T-helper 2 cell treated with Interferon-gamma antibody and Interleukin-4, amounts not matched to agents 5 μg/mL and 100 μg/mL, for 36 hours (primary cell): ENCODE measurements at places on chromosomes 4 and X.

- no peak for DNase-seq
Measured at GRCh38 chr4:94743838-94744237, 13.9 kb upstream of the BMPR1B start.

DNA sequence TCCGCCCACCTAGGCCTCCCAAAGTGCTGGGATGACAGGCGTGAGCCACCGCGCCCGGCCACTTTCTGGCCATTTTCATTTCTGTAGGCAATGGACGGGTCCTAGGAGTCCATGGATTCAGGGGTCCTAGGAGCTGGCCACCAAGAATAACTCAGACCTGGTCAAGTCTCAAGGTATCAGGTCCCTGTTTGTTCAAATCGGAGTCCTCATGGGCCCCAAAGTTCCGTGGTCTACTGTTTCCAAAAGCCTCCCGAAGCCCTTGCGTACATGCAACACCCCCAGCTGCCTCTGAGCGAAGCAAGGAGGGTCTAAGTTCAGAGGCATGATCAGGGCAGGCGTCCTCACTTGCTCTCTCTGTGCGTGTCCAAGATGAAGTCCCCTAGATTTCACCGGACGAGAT lies 30.1 kb downstream of the P2RY8 start:
- no peak for DNase-seq

DNA sequence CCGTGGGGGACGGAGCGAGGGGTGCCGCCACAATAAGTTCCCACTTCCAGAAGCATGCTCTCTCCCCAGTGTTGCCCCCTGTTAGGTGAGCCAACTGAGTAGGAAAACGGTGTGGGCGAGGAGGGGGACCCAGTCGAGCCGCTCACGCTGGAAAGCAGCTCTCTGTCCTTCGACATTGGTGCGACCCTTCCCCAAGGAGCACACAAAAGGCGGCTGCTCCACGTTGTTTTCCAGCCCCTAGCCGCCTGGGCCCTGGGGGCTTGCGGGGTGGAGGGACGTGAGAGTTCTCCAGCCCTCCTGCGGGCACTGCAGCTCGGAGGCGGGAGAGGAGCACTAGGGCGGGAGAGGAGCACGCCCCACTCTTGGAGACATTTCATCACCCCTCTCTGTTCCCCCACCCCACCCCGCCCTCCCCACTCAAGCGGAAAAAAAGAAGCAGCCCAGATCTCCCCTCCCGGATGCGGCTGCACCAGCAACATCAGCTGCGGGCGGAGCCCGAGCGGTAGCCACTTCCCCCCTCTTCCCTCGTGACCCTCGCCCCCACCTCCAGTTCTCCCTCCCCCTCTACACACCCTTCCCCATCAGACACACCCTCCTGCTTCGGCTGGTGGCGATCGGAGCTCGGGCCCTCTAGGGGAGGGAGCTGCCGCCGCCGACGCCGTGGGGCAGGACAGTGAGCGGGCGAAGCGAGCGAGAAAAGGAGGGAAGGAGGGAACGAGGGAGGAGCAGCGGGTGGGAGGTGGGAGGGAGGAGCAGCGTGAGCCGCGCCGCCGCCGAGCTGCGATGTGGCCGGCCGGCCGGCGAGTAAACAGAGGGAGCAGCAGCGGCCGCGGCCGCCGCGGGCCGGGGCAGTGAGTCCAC lies at the start of gene DOCK11:
TSS of gene DOCK11 (plus strand) at position 755 of the 861 bp plus-strand sequence. CDS start 157 bp downstream, outside the sequence.
- DNase-seq, result peak; percentile 77

GRCh38 chr4:120263618-120264017 lies 197.0 kb upstream of the MAD2L1 start:
- DNase-seq, result no peak

DNA sequence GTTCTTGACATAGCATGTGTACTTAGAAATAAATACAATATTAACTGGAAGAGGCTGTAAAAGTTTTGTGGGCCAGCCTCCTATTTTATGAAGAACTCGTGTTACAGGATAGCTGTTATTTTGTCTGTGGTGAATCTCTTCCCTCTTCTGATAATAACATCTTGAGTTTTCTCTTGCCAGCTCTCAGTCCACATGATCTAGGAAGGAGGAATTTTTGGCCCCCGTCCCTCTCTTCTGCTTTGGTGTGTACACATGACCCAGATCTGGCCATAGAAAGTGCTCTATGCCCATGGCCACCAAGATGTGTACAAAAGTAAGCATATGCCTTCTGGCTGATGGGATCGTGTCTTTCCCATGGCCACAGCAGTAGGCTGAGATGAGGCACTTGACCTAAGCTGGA lies 108.0 kb upstream of the LEF1 start:
- no peak for DNase-seq

DNA sequence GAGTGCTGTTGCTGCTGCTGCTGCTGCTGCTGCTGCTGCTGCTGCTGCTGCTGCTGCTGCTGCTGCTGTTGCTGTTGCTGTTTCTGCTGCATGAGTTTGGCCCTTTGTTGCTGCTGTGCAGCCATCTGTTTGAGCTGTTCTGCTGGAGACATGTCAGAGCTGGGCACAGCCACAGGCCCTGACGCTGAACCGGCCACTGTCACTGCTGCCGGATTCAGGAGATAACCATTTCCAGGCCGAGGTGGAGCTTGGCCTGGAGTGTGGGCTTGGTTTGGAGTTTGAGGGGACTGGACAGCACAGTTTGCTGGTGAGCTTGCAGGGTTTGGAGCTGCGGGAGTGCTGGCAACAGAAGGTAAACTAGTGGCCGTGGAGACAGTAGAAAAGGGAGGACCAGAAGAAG lies 224.3 kb downstream of the MGST2 start:
- DNase-seq, result no peak

- DNase-seq, result no peak
Measured at GRCh38 chr4:125703443-125703842, 388.7 kb downstream of the FAT4 start.

DNA sequence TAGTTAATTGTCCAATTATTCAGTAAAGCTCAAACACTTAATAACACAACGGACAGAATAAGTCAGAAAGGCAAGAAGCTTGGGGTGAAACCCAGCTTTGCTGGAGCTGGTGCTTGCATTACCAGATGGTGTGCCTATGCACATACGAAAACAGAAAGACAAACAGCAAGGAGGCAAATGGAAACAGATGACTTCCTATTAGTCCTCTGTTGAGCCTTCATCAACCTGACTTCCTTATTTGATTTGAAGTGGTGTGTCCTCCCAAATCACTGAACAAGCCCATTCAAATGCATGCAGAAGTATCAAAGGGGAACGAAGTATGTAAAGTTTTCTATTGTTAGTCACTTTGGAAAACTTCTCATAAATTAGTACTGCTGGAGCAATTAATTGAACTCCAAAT lies 166.2 kb downstream of the ATP10D start:
- no peak for DNase-seq

DNA sequence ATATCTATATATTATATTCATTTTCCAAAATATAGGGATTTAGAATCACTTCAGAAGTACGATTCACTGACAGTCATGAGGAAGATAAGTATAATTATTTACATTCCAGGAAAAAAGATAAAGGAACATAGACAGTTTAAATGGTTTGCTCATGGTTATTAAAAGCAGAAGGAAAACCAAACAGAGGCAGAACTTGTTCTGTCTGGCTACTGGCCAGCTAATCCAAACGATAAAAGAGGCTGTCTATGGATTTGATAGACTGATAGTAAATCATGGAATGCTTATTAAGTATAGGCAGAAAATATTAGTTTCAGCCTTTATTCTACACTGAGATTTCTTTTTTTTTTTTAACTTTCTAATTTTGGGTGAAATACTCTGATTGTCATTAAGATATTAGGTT lies 50.2 kb downstream of the RPGR start:
- DNase-seq, result no peak

DNA sequence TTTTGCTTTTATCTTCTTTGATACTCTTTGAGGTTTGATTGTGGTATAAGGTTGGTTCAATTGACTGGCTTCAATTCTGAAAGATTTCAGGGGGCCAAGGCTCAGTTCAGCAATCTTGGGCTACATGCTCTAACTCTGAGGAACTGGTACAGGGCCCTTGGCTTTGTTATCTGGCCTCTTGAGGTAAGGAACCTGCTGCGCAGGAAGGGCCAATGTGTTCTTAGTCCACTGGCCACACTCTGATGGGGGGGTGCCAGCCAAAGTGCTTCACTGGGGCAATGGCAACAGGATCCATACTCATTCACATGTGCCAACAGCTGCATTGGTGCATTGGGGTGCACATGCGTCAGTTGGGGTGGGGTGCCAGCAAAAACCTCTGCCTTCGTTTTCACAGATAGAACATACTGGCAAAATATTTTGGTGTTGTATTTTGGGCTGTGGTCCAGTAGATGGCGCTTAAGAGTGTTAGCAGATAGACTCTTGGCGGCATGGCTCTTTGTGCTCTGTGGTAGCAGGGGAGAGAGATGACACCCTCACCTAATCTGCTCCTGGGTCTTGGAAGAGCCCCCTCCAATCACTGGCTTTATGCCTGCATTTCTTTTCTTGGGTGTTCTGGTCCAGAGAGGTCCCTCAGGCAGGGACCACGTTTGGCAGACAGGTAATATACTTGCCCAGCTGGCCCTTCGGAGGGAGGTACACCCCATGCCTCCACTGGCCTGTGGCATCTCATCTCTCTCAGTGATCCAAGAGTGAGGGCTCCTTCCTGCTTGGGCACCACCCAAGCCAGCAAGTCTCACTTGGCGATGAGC lies 42.9 kb downstream of the NDST3 start:
- peak; percentile 8 for DNase-seq

- no peak for DNase-seq
Measured at GRCh38 chrX:26580021-26580420, 364.1 kb downstream of the MAGEB5 start.

GRCh38 chrX:13649838-13650237 lies 3.1 kb upstream of the TCEANC start:
- no peak for DNase-seq

- DNase-seq, result no peak
Measured at GRCh38 chr4:87589531-87589930, 18.8 kb upstream of the DSPP start.

GRCh38 chr4:48167538-48168263 lies 33.7 kb upstream of the TXK start:
- no peak for DNase-seq

DNA sequence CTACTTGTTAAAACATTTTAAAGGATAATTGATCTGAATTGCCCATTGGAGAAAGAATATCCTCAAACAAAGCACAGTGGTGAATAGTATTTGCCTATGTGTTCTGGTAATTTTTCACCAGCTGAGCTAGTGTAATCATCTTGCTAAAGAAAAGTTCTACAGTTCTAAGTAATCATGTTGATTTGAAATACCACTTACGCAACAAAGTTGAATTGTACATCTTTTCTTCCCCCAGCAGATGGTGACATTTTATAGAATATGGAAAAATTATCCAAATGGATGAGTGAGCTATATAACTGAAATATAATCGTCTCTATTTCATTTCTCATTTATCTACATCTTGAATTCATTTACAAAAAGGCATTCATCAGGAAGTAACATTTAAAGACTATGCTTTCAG lies 9.7 kb upstream of the ZNF674 start:
- no peak for DNase-seq

GRCh38 chr4:176261481-176261880 lies 7.5 kb downstream of the ASB5 start:
- DNase-seq, result no peak

- DNase-seq, result no peak
Measured at GRCh38 chr4:127250577-127250976, 382.2 kb upstream of the INTU start.

- DNase-seq, result no peak
Measured at GRCh38 chrX:133290076-133290475, 71.9 kb upstream of the TFDP3 start.

DNA sequence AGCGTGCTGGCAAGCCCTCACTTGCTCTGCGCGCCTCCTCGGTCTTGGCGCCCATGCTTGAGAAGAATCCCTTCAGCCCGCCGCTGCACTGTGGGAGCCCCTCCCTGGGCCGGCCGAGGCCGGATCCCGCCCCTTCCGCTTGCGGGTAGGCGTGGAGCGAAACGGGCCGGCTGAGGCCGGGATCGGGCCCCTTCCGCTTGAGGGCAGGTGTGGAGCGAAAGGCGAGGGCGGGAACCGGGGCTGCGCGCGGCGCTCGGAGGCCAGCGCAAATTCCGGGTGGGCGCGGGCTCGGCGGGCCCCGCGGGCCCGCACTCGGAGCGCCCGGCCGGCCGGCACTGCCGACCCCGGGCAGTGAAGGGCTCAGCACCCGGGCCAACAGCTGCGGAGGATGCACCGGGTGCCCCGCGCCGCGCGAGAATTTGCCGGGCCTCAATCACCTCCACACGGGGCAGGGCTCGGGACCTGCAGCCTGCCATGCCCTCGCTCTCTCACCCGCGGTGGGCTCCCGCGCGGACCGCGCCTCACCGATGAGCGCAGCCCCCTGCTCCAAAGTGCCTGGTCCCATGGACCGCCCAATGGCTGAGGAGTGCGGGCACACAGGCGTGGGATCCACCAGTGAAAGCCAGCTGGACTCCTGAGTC lies 58.1 kb upstream of the GBA3 start:
- DNase-seq, result no peak

GRCh38 chr4:108359130-108359985 lies 190.6 kb upstream of the LEF1 start:
- DNase-seq, result no peak

- no peak for DNase-seq
Measured at GRCh38 chr4:169144061-169144600, 126.6 kb downstream of the SH3RF1 start.

DNA sequence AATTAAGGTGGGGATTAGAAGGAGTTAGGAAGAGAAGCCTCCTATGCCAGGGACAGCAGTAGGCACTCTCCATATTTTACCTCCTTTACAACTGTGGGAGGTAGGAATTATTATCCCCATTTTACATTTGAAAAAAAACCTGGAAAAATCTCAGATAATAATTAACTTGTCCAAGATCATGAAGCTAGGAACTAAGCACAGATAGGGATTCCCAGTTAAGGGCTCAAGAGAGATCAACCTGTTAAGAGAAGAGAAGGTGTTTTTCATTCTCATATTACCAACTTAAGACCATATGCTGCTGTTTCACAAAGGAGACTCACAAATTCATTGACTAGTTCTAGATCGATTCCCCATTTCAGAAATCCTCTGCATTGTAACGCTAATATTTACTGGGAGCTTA lies 16.1 kb upstream of the FAM47E start:
- no peak for DNase-seq
